ENCODE measurements at places on chromosomes 11 and 22. TPM values are rescaled to one million over a fixed set of nuclear protein-coding genes. Genes with fewer than 3 reads are reported as not detected.

Gene ZNRD2
- total RNA-seq = 24.4 TPM

Gene PLEKHB1
- 1.0 TPM for total RNA-seq

Gene FAM180B
- 2.9 TPM for total RNA-seq

Gene MFNG
- total RNA-seq = 5.2 TPM

Gene KCNK4
- total RNA-seq = 0.13 TPM

Gene ACCSL
- total RNA-seq = 0.04 TPM

Gene OR52N4
- not detected for total RNA-seq

Gene CDC45
- 6.1 TPM for total RNA-seq

Gene NRXN2
- 11.8 TPM for total RNA-seq

Gene TMPRSS6
- total RNA-seq = not detected

Gene LUZP2
- total RNA-seq = 3.6 TPM

DNA sequence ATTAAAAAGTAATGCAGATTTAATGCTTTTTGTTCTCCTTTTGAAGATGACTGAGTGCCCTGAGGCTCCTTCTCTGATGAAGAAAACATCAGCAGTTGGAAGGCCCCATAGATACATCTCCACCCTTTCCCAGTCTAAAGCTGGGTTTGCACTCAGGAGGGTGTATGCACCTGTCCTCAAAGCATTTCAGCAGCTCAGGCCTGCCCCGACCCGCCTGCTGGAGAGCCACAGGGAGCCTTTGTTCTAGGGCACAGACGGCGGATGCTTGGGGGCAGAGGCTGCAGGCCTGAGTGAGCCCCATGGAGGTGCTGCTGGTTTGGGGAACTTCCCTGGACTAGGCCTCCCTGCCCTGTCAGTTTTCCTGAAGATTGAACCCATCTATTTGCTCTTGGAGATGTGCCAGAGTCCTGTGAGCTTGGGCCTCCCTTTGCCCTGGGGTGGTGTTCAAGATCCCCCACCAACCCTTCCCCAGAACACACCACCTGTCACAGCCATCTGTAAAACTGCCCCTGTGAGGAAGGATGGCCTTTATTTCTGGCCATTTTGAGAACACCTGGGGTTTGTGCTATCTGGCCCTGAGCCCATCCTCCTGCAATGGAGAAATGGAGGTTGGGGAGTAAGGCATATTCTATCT, 160.0 kb downstream of the NAV2 start:
- no peak for DNase-seq

DNA sequence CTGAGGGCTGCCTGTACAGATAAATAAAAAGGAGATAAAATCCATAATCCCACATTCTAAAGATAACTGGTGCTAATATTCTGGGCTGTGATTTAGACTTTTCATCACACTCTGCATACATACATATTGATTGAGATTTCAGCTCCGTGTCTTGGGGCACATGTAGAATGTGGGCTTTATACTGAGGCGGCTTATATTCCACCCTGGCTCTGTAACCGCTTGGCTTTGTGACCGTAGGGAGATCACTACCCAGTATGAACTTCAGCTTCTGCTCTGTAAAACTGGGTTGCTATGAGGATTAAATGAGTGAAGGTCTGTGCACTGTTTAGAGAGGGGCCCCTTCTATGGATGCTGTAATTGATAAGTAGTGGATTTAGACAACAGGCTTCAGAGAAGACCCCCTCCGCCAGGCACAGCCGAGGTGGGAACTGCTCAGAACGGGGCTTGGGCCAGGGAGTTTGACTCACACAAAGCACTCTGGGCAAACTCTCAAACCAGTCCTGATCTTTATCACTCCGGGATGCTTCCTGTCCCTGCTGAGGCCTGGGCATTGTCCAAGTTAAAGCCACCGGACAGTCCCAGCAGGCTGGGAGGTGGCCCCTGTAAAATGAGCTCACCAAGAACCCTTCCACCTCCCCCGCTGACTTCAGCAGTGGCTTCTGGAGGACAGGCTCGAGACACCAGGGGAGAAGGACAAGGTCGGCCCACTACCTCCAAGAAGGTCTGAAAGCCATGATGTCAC, 17.2 kb downstream of the KIAA1671 start:
- DNase-seq = peak; percentile 46

- DNase-seq = no peak
These were observed 17.2 kb downstream of the SUN2 start for GRCh38 chr22:38738475-38739070.

GRCh38 chr11:95082576-95083001, 7.1 kb upstream of the ENDOD1 start:
- no peak for DNase-seq

GRCh38 chr11:23866641-23867040, 630.2 kb upstream of the LUZP2 start:
- DNase-seq = no peak

GRCh38 chr11:21811572-21811971, 381.3 kb upstream of the ANO5 start:
- no peak for DNase-seq

GRCh38 chr11:86775361-86775760, 25.0 kb upstream of the PRSS23 start:
- no peak for DNase-seq

GRCh38 chr22:43479301-43479950, 67.6 kb downstream of the MPPED1 start:
- DNase-seq = no peak

GRCh38 chr11:9380773-9381172, 3.7 kb upstream of the IPO7 start:
- DNase-seq = peak; percentile 31

DNA sequence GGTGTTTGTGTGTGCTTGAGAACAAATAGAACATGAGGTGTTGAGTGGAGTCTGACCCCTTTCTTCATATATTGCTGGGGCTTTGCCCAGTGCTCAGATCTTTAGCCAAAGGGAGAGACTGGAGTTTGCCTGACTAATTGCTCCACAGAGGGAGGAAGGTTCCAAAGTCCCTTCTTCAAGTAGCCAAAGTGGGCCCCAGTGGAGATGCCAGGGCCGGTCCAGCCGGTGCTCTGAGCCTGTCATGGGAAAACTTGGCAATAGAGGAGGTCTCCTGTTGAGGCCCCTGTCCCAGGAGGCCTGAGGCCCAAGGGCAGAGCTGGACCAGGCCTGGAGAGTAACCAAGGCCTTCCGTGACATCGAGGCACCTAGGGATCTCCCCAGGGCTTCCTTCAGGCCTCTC, 112.3 kb downstream of the DSCAML1 start:
- DNase-seq = no peak

- DNase-seq = peak; percentile 74
These were observed 546.2 kb downstream of the NTM start for GRCh38 chr11:131916638-131917037.

- no peak for DNase-seq
These were observed 347.8 kb upstream of the PLET1 start for GRCh38 chr11:112608509-112608908.

- no peak for DNase-seq
These were observed 7.0 kb upstream of the CASTOR1 start for GRCh38 chr22:30296324-30296723.

DNA sequence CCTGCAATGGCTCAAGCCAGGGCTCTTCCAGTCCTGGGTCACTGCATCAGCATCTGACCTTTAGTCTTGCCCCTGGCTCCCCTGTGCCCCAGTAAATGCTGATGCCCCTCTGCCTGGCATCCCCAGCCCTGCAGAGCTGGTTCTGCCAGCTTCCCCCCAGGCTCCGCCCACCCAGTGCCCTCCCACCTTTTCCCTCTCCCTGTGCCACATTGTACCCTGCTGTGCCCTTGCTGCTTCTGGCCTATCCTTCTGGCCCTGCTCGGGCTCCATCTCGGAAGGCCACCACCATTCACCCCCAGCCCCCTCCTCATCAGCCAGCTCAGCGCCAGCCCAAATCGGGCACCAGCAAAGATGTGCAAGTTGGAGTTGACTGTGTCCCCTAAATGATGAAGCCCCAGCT, 7.4 kb downstream of the CAPN5 start:
- peak; percentile 5 for DNase-seq

GRCh38 chr22:40107244-40107643, 70.5 kb upstream of the TNRC6B start:
- DNase-seq = peak; percentile 56

DNA sequence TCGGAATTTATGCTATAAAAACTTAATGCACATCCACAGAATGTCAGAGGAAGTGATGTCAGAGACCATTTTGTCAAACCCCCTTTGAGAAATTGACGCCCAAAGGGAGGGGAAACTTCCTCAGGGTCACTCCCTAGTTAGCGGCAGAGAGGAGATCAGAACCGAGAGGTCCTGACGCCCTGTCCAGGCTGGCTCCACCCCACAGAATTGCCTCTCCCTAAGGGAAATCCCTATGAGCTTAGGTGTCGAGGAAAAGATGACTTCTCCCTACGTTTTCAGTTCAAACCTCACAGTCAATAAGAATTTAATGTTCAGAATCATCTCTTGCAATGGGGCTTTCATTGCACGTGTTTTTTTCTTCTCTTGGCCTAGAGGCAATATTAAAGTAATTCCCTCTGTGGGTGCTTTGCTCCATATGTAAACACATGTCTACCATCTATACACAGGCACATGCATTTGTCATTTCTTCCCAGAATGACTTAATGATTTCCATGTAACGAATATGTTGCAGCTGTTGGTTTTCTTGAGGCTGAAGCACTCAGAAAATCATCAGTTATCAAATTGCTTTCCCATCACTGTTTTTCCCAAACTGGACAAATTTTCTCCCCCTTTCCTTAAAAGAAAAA, 148.7 kb upstream of the TIMP3 start:
- peak; percentile 88 for DNase-seq

DNA sequence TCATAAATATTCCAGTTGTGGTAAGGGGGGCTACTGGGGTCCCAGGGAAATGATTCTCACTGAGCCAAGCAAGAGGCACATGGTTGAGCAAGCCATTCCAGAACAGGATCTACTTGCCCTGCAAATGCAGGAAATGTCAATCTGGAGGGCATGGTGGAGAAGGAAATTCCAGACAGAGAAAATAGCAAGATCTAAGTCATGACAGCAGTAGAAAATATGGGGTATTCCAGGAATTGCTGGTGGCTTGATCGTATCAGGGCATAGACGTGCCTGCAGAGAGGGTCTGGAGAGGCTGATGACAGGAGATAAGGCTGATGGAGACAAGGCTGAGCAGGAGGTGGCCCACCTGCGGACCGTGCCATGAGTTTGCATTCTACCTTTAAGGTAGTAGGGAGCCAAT, 566.3 kb upstream of the CADM1 start:
- DNase-seq = no peak

GRCh38 chr11:70716986-70717775, 318.9 kb downstream of the CTTN start:
- no peak for DNase-seq

DNA sequence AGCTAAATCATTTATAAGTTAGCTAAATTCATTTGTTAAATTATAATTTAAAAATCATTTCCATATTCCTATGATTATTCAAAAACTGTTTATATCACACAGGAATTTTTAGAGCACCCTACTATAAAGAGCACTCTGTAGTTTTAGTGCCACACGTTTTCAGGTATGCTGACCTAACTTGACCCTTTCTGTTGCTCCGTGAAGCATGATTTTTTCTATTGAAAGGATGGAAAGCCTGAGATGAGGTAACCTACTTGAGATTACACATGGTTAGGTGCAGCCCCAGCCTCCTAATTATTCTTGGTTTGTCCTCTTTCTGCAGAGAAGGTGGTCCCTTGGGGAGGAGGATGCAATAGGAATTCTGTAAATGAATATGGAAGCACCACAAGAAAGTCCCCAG, 72.6 kb downstream of the PPFIBP2 start:
- DNase-seq = no peak

Measured in muscle of leg (tissue), 16 donors.